DMS53 (cell line): ENCODE measurements at places on chromosomes 4 and X.

- DNase-seq, result no peak
Observed at GRCh38 chr4:26884026-26884425, 23.4 kb downstream of the STIM2 start.

GRCh38 chr4:89221167-89221867 lies 86.3 kb downstream of the GPRIN3 start:
- DNase-seq, result peak; percentile 21

DNA sequence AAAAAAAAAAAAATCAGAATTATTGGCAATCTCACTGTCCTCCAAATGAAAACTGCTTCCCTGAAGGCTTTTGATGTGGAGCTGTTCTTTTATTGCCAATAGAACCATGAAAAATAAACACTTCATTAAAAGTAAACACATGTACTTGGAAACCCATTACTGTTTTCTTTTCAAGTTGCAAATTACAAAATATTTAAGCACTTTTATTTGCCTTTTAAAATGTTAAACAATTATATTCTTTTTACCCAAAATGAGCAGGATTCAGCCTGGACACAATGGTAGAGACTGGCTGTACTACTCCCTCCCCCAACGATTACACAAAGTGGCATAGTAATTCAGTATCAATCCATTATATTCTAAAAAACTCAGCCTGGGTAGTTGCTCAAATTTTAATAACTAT lies 60.9 kb downstream of the SH2D1A start:
- DNase-seq, result no peak

DNA sequence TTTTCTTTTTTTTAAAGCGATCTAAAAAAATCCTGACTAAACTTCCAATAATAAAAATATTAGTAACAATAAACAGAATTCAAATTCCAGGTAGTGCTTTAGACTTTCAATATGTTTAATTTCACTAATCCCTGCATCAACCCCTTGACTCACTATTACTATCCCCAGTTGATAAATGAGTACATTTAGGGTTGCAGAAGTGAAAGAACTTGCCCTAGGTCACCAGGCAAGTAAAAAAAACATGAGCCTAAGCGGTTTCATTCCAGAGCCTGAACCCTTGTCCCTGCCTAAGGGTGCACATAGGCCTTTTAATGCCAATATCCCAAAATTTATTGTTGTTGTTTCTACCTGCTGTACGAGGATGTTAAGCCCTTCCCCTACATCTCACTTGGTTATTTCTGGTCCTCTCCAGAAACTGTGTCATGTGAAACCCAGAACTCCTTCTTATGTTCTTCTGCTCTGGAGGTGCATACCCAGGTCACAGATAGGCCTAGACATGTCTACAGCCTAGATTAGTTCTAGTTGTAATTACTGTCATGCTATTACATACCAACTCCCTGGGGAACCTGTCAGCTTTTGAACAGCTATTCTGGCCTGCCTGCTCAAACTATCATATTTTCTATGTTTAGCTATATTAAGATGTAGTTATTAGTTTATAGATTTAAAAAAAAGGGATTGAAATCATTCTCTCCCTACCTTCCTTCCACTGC lies 244.5 kb upstream of the PITX2 start:
- no peak for DNase-seq
